ENCODE measurements at places on chromosomes 16 and 17.

DNA sequence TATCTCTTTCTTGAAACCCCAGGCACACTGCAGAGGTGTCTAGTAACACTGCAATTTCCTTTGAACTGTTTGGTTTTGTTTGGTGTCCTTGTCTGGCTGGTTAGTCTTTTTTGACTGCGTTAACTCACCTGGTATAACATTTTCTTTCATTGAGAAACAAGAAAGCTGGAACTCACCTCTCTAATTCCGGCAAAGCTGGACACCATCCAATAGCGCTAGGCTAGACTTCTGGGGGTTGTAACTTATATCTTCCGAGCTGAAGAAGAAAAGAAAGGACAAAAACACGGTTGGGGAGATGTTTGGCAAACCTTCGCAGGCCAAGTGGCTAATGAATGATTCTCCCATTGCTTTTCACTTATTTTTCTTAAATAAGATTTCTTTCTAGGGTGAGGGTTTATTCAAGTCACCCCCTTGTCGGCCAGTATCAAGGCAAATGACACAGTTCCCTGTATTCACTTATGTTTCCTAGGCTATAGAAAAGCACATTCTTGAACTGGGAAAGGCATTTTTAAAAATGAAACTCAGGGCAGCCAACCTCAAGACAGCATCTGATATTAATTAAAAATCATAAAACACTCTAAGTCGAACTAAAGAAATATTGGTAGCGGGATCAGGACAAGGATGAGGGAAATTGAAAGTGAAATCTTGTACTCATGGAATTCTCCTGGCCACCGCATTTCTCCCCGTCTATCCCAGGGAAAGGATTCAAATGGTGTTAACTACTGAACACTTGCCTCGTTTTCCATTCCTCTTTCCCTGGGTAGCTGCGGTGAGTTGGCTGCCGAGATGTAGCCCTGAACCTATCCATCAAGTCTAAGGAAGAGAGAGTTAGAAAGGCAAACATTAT, 95.9 kb upstream of the ZFHX3 start:
- no peak for DNase-seq

GRCh38 chr16:1791943-1792812, 1.3 kb downstream of the IGFALS start:
- no peak for DNase-seq

- no peak for DNase-seq
Measured at GRCh38 chr16:82042144-82042543, 7.1 kb downstream of the HSD17B2 start.

- no peak for DNase-seq
Measured at GRCh38 chr17:11744696-11745095, 146.4 kb downstream of the DNAH9 start.

DNA sequence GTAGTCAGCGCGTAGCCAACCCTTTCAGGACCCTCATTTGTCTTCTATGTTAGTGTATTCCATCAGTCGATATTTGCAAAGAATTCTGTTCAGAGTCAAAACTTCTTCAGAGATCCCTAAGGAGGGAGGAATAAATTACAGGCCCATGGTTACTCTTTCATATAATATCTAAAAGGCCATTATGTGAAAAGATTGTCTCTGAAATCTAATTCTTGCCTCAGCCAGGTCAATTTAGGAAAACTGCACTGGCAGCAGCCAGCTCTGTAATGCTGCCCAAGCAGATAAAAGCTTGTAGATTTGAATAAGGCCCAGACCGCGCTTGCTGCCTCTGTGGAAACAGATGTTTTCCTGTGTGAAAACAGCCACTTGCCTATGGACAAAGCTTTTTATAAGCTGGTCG, 379.8 kb downstream of the CNTNAP4 start:
- no peak for DNase-seq

DNA sequence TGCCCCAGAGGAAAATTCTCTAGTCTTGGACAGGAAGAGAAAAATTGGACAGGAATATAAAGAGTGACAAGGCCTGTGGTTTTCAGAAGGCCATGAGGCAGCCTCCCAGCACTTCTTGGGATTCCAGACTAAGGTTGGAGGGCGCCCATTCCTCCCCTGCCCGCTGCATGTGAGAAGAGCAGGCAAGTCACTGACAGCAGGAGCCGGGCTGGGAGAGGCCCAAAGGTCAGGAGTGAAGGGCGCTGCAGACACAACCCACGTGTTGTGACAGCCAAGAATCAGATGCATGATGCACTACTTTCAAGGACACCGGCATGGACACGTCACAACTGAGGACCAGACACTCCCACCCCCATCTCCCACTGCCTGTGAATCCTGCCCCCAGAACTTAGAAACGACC, 256.7 kb downstream of the CBLN1 start:
- DNase-seq = no peak

- DNase-seq = peak; percentile 67
Measured at GRCh38 chr17:2058586-2059546, 4.0 kb downstream of the HIC1 start.

GRCh38 chr17:34645594-34645993, 66.2 kb downstream of the TMEM132E start:
- DNase-seq = peak; percentile 91

Measured in hematopoietic multipotent progenitor cell treated with erythropoietin and hydrocortisone succinate and interleukin-3 and kit ligand, for 8 days (in vitro differentiated cells).